ENCODE measurements at places on chromosomes 13 and 19. TPM values are rescaled to one million over a fixed set of nuclear protein-coding genes. Genes with fewer than 3 reads are reported as not detected.

IZUMO4 gene
- total RNA-seq, result 12.0 TPM

DNA sequence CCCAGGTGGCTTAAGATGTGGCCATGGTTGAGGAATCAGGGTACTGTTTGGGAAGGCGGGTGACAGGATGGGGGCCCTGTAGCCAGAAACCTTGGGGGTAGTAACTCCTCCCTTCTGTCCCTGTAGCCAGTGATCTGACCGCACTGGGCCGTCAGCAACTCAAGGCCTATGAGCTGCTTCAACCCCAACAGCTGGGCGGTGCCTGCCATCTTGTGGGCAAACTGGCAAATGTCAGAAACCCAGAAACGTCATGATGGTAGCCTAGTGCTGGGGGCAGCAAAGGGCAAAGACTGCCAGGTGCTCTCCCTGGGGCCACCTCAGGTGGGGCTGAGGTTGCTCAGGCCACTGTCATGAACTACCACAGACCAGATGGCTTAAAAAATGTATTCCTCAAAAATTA, 3.5 kb downstream of the COPE start:
- no peak for DNase-seq

DNA sequence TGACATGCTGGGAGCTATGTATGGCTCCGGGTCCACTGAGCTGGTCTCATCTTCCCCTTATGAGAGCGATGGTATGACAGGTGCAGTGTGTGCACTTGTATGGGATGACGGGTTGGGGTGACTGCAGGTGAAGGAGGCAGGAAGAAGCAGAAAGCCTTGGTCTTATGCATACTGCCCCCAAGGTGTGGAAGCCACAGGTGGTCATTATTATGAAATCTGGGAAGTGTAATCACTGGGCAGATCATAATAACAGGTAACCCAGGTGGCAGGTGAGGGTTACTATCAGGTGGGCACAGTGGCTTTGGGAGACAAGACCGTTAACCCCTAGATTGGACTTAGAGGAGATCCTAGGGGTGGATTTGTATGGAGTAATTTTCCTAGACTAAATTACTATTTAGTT, 118.0 kb downstream of the RFC3 start:
- DNase-seq, result no peak

DNA sequence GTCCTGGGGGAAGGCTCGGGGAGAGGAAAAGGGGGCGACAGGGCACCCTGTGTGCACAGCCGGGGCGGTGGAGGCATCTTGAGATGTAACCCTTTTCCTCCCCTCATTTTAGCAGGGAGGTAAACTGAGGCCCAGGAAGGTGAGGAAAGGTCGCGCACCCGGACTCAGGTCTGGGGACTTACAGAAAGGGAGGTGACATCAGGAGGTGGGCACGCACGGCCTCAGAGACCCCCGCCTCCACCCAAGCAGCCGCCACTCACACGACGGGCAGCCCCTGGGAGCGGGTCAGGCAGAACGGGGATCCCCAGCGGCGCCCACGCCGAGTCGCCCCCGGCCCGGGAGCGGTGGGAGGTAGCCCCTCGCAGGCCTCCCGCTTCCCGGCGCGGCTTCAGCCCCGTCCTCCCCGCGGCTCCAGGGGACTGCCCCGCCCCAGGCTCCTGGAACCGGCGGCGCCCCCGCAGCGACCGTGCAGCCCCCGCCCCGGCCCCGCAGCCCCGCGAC, 477 bp downstream of the PIP5K1C start:
- DNase-seq, result no peak

ZNF135 gene
- total RNA-seq, result not detected

KLF1 gene
- total RNA-seq, result 0.24 TPM

DNA sequence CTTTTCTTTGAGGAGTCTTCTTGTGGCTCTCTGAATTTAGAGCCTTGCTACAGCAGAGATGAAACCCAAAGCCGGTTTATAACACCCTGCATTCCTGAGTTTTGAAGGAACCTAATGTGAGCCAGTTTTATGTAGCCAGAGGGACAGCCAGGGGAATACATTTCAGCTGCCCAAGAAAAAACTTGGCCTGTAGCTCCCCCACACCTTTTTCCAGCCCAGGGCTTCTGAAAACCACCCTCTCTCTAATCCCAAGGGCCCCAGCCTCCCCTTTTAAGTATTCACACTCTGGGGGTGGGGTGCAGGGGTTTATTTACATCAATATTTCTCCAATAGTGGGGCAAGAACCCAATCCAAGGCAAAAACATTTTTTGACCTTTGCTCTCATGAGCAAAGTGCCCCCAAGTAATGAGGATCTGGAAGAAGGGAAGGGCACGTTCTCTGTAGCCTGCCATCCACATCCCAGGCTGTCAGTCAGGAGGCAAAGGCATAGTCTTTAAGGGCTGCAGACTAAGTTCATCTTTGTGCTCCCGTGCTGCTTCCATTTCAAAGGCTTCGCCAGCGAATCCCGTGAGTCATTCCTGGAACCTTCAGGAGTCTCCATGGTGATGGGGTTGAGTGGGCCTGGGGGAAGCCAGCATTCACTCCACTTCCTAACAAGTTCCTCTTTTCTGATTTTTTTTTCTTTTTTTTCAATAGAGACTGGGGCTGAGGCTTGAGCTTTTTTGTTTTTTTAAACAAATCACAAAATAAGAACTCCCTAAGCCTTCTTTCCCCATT, 33.2 kb upstream of the MEDAG start:
- DNase-seq, result no peak

DNA sequence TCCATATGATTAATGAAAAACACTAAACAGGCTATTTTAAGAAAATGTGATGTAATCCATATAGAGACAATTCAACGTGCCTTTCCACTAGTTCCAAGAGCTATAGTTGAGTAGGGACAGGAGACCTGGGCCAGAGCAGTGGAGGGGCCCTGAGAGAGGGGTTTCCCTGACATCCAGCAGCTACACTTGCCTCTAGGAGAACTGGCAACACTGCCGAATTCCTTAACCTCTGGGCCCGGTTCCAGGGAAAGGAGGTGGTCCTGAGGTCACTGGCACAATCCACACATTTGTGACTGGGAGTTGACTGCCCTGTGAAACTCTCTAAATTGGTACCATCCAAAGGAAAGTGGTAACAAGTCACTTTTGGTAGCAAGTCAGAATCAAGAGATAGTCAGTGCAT, 264.4 kb downstream of the DCLK1 start:
- DNase-seq, result no peak

DNA sequence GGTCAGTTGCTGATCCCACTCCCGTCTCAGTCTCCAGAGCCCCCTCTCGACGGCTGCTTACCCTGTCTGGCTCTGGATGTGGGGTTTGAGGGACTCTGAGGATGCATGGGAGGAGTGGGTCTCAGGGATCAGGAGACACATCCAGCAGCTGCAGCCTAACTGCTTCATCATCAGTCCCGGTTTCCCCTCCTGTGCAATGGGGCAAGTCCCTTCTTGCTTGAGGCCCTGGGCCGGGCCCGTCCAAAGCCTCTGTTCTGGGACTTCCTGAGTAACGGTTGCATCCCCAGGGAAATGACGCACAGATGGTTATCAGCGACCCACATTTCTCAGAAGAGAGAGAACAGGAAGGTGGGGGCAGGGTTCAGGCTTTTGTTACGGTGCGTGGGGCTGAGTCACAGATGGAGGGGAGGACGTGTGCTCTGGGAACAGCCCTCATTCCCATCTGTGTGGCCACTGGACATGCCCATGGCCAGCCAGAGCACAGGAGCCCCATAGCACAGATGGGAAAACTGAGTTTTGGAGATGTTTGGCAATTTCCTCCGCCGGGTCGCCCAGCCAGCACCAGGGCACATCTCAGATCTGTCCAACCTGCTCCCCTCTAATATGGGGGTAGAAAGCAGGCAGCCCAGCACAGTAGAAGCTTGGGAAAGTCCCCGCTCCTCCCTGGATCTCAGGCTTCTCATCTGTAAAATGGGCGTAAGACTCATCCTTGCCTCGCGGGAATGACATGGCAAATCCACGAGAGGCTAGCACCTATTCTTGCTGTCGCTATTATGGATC, 19.3 kb downstream of the GNA15 start:
- peak; percentile 88 for DNase-seq

PRSS57 gene
- total RNA-seq, result not detected

GRCh38 chr19:46413262-46414031, at the start of gene CCDC8:
Gene CCDC8, minus strand, starts transcription at chr19:46413564. Its CDS starts 754 bp downstream, at chr19:46412810.
- no peak for DNase-seq

THSD8 gene
- total RNA-seq, result 25.1 TPM

DNA sequence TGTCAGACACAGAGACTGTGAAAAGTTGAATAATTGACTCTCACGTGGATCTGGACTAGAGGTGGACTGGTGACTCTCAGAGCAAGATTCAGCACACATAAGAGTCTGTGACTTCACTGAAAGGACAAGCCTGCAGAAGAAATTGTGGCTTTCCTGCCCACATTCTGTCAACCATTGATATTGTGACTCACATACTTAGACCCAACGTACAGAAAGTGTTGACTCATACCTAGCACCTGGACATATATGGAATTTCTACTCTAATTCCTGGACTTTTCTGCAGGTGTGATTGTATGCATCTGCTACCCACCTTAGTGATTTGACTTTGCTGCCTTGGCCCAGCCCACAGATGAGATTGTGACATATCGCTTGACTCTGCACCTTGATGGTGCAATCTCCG, 15.6 kb upstream of the ZNF730 start:
- DNase-seq, result no peak

DNA sequence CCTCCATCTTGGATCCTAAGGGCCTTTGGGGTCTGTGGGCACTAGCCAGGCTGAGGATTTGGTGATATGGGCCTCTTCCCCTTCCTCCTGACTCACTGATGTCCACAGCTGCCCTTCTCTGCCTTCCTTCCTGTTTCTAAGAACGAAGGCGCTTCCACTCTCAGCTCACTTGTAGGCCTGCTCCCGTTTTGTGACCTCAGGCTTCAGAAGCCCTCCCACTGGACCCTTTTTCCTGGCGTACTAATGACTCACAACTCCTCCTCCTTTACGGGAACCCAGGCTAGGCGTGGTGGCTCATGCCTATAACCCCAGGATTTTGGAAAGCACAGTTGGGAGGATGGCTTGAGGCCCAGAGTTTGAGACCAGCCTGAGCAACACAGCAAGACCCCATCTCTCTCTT, 55.6 kb downstream of the TMED1 start:
- DNase-seq, result no peak

NHLRC3 gene
- total RNA-seq, result 16.4 TPM

Measured in GM12878 (cell line).